ENCODE measurements at places on chromosomes 5 and 9.

DNA sequence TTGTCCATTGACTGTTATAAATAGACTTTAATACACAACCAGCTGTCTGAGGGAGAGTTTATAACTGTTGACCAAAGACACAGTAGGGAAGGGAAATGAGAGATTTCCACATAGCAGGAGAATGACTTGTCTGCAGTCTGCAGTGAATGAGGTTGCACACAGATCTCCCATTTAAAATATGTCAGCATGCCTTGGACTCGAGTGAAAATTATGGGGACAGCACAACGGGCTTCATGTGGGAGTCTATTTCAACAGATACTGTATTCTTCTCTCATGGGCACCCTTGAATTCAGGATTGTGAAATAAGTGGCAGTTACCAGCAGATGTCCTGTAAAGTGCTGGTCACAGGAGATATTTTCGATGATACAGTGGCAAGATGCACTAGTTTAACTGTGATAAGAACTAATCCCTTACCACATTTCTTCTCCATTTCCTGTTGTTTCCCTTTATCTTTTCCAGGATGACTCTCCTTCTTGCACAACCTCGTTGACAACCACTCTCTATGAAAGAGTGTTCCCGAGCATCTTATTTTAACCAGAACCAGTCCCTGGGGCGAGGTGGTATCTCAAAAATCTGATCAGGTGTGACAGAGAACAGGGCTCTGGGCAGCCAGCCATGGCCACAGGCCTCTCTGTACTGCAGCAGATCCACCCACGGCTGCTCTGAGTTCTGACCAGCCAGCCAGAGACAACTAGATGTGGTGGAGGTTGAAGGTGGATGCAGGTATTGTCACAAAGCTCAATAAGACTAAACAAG, 51.5 kb upstream of the MAP3K1 start:
- no peak for DNase-seq

- DNase-seq, result no peak
These were observed 160.8 kb upstream of the KLF4 start for GRCh38 chr9:107650321-107650720.

- peak; percentile 61 for DNase-seq
These were observed 13.1 kb upstream of the IFNA5 start for GRCh38 chr9:21317956-21318923.

DNA sequence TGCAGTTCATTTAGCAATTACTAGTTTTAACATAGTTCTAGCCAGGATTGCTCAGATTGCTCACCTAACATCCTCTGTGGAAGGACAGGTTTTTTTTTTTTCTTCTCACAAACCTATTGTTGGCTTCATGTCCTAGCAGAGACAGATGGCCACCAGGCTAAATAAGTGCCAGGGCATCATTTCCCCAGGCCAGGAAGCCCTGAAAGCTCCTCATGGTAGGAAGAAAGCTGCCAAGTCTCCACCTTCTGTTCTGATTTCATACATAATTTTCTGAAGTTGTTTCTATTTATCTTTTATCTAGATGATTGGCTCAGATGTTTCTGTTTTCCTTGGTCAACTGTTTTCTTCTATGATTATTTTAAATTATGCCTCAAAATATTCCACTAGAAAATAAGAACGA, 31.0 kb downstream of the EFCAB9 start:
- DNase-seq, result no peak

DNA sequence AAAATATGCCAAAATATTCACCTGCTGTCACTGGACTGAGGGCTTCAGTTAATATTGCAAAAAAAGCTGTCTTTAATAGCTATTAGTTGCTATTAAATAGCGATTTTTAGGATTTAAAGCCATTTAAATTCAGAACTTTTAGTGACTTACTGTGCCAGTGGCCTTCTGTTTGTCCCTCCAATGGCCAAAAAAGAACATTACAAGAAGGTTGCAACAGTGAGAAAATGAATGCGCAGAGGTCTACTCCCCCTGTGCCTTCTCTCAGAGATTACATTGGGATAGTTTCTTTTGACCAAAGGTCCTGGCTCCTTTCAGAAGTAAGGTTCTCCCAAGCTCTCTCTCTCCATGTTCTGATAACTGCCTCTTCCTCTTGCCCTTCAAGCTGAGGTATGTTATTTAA, 930.3 kb upstream of the ARRDC3 start:
- DNase-seq, result no peak

GRCh38 chr5:39446231-39446630, 21.5 kb upstream of the DAB2 start:
- no peak for DNase-seq

DNA sequence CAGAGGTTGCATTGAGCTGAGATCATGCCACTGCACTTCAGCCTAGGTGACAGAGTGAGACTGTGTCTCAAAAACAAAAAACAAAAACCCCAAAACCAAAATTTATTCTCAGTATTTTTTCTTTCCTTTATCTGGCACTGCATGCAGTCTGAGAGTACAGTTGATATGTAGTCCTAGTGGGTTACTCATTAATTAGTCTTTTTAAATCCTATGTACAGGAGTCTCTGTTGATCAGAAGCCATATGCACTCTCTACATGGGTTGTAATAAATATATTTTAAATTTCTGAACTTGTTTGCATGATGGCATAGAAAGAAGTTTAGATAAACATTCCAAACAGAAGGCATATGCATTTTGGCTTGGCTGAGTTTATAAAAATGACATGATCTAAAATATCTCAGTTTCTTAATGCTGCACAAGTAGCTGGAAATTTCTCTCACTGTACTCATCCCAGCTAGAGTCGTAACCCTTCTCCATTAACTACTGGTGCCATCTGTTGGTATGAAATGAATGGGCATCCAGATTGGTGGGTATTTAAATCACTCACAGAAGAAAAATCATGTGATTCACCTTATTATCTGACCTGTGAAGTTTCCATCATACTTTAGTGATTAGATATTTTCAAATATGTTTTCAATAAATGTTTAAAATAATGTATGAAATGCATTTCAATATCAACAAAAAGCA, 284.8 kb downstream of the CTNND2 start:
- DNase-seq, result no peak

DNA sequence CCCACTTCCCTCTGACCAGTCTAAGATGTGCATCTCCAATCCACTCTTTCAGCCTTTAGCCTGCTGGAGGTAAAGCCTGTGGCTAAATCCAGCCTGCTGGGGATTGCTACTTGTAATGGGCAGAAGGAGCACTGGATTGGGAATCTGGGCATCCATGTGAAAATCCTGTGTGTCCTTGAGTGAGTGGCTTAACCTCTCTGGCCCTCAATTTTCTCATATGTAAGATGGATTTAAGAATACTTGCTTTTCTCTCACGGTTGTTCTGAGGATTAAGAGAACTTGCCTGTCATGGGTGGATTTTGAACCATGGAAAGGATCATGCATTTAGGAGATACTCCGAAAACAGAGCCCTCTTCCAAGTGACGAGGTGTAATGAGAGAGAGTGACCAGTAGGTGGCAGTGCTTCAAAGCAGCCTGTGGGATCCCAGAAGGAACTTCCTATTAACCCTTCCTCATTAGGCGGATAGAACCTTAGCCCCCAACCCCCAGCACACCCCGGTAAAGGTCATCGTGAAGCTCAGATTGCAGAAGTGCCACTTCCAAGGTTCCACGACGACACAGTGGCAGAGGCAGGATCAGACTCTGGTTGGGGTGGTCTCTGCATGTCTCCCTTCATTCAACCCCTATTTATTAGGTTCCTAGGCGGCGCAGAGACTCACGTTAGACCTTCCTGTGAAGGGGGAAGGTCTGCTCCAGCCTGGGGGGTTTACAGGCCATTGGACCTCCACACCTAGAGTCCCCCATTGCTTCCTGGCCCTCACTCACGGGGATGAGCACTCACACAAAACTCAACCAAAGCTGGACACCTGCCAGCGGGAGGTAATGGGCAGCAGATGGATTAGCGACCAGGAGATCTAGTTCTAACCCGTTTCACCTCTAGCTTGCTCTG, 68.7 kb upstream of the ZNF618 start:
- peak; percentile 64 for DNase-seq

GRCh38 chr5:148791334-148791667, 35.1 kb upstream of the ADRB2 start:
- peak; percentile 60 for DNase-seq

DNA sequence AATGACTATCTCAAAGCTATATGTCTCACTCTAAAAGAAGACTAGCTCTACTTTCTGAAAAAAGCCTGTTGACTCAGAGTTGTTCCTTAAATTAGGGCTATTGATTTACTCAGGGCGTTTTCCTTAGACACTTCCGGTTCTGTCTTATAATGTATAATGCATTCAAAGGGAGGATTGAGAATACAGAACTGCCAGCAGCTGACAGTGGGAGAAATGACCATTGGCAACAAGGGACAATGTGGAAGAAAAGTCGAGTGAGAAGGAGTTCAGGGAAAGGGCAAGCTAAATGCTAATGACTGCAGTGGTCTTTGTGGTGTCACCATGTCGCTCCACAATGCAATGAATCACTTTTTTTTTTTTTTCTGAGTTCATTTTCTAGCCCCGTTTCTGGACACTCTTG, 65.7 kb upstream of the ANKH start:
- DNase-seq, result no peak

DNA sequence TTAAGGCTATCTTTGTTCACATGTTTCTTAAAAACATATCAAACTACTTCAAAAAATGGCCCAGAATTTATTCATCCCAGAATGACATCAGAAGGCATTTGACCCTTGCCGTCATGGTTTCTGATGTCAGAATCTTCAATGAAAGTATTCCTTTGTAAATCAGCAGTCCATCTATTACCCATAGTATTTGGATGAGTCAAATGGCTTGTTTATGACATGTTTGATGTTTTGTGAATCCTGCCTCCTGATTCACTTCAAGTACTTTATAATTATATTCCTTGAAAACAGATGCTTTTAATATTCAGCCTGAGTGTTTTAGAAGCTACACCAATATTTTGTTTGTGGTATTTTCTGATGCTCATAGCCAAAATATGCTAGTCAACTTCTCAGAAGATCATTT, 200.8 kb upstream of the MEF2C start:
- no peak for DNase-seq

GRCh38 chr5:158765407-158765806, 334.3 kb downstream of the EBF1 start:
- DNase-seq, result no peak

DNA sequence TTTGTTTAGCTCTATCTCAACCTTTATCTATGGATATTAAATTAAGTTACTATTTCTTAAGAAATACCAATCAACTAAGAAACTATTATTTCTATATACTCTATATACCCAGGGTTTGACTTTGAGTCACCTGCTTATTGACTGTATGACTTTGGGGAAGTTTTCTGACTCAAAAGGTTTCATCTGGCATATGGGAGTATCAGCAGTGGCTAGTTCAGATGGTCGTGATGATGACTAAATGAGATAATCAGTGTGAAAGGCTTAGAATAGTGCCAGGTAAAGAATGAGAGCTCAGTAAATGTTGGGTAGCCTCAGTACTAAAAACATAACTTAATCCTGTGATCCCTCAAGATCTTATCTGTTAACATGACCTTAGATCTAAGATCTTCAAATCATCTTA, 179.7 kb upstream of the ISL1 start:
- no peak for DNase-seq

GRCh38 chr9:93197670-93198069, 13.7 kb downstream of the WNK2 start:
- DNase-seq, result no peak
